Islet precursor cell (in vitro differentiated cells): ENCODE measurements at places on chromosomes 4 and X.

GRCh38 chr4:38001927-38002326 lies 41.7 kb downstream of the PTTG2 start:
- peak; percentile 72 for DNase-seq

DNA sequence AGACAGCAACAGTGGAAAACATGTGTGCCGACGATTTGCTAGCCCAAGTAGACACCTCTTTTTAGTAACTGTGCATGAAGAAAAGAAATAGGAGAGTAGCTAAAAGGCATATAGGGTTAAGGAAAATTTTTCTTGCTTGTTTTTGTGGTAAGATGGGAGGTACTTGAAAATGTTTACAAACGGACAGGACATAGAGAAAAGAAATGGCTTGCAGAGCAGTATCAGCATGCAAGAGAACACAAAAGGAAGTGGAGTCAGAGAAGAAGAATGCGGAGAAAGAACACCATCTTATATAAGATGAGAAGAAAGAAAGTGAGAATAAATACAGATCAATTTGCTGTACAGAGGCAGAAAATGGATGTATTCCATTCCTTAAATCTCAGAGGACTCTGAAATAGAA lies 263.7 kb upstream of the ETNPPL start:
- no peak for DNase-seq

GRCh38 chr4:152436384-152436783 lies 99.5 kb downstream of the FBXW7 start:
- DNase-seq = no peak

DNA sequence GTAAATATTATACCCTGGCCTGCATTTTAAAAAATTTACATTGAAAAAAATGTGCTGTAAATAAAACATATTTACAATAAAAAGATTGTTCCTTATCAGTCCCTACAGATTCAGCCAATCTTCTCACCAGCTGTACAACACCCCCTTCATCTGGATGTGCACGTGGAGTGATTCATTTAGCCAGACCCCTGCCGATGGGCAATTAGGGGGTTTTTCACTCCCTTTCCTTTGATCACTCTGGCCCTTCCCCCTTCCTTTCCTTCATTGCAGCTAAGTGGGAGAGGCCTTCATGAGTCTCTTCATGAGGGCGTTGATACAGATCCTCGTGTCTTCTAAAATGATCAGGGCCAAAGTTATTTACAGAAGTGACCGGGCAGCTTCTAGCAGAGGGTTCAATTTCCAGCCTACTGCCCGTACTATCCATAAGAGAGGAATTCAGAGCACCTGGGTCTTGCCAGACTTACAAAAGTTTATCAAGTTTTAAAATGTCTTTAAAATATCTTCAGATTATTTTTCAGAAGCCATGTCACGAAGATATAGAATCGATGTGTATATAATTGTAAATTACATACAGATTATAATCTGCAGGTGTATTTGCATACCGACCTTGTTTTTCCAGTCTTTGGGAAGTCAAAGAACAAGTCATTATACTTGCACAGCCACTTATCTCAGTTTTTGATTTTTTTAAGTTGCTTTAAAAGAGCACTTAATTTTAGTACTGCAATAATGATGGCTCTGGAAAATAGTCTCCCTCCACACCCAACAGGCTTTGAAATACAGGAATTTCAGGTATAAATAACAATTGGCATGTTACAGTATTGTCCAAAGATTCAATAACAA lies 21.4 kb upstream of the RASL11B start:
- peak; percentile 83 for DNase-seq

GRCh38 chr4:113749178-113749577 lies 12.4 kb downstream of the CAMK2D start:
- no peak for DNase-seq

- DNase-seq = no peak
Observed at GRCh38 chr4:169128902-169129301, 118.8 kb upstream of the CBR4 start.

GRCh38 chrX:50799531-50799961 lies 14.4 kb downstream of the SHROOM4 start:
- no peak for DNase-seq

DNA sequence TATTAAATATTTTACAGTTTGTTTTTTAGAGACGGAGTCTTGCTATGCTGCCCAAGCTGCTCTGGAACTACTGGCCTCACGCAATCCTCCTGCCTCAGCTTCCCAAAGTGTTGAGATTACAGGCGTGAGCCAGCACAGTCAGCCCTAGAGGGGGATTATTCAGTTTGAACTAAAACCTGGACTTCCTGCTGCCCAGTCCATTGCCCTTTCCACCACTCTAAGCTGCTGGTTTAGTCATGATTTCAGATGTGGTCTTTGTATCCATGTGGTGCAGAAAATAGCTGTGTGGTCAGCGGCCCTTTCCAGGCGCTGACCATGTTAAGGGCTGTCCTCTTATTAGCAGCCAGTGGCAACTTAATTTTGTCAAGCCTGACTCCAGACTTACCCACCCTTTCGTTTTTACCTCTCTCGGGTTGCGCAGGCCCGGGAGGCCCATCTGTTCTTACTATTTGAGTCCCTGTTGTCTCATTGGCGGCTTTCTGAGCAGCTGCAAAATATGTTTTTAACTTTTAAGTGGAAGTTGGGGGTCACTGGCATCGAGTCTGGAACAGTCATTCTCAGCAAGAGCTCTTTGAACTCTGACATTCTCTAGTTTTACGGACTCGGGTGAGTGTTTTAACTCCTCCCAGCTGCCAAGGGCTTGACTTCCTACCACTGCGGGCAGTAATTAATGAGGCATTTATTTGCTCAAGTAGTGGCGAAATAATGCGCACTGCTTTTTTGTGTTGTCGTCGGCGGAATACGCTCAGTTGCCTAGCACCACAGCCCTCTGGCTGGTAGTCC lies 773 bp upstream of the VMA21 start:
- DNase-seq = no peak
